Hypothalamus (tissue), 51 donors: ENCODE measurements at places on chromosomes 6 and 20.

GRCh38 chr6:6543181-6543879 lies 45.2 kb upstream of the LY86 start:
- no peak for DNase-seq

DNA sequence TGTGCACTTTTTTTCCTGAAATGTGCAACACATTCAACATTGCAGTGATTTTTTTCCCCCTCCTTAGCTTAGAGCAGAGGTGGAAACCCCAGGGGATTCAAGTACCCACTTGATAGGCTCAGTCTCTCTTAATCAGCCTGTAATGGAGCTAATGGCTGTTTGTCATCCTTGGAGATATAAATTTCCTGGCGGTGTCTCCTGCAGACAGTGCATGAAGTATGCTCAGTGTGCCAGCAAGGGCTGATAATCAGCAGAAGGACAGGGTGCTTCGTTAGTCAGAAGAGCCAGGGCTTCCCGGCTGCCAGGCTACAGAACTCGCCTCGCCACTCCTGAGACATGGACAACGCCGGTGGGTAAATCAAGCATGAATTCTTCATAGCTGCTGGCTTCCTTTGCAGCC lies 69.8 kb upstream of the PHACTR2 start:
- no peak for DNase-seq

DNA sequence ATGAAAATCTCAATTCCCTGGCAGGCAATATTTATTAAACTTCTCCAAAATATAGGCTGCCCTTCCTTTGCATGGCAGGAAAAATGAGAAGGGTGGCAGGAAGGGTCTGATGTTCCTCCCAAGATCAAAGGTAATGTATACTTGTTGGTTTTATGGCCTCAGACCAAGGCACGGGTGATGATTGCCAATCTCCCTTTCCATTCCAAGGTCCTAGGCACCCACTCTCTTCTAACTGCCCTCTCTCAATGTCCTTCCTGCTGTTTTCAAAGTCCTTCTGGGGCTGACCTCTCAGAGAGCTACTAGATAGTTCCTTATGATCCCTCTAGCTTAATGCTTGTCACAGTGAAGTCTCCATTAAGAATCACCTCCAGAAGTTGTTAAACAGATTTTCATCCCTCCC lies 15.6 kb upstream of the JAG1 start:
- no peak for DNase-seq

DNA sequence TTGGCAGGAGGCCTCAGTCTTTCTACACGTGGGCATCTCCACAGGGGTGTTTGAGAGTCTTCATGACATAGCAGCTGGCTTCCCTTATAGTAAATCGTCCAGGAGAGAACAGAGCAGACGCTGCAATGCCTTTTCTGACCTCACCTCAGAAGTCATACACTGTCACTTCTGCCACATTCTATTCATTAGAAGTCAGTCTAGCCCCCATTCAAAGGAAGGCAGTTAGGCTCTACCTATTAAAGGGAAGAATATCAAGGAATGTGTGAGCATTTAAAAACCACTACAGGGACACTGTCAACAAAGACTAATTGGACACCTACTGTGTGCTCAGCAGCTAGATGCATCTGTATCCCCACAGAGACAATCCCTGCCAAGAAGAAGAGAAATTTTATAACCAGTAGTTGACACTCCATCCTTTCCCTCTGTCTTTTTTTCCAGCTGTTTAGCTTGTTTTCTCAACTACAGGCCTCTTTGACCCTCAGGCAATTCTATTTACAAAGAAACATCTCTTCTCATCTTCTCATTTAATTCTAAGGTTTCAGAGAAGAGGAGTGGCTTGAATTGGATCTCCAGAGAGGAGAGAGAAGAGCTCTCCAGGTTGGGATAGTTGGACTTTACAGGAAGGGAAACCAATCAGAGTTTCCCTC lies 18.6 kb downstream of the ARMC12 start:
- no peak for DNase-seq

- DNase-seq = no peak
Measured at GRCh38 chr6:113011389-113011788, 664.3 kb downstream of the RFPL4B start.

DNA sequence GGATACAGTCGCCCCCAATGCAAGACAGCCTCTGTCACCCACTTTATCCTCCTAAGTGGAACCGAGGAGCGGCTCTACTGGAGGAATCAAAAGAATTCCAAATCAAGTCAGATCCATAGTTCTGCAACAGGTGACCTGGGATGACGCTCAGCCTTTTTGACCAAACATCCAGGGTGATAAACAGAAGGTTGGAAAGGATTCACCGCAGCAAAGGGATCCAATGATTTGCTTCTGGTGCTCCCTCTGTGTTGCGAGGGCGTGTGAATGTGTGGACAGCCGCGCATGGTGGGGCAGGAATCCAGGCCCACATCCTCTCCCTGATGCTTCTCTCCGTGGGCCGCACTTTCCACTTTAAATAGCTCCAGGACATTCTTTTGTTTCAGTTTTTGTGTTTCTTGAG lies 116.8 kb upstream of the CDH4 start:
- no peak for DNase-seq

DNA sequence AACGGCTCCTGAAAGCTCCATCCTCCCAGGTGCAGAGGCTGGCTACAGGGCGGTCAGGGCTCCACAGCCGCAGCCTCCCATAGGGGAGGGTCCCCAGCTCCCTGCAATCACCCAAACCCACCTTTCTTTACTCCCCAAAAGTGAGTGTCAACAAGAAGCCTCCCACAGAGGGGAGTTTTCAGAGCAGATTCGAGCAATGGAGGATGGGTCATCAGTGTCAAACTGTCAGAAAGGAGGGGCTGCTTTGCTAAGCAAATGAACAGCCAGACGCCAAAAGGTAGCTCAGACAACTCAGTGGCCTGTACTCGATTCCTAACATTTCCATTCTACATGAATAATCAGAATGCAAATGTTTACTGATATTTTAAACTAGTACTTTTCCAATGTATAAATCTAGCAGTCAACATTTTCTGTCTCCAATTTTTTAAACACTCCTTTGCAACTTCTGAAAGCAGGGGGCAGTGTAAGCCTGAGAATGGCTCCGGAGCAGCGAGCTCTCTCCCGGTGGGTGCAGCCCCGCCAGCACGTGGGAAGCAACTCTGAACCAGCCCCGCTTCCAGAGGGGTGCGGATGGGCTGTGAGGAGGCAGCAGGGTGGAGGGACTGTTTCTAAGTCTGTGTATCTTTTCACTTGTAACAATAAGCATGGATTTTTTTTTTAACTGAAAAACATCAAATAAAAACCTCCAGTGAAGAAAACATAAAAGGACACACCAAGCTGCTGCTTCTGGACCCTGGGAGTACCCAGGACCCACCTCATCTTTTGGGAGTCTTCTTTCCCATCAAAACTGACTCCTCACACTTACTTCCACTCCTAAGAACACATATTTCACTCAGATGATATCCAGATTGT lies 54.9 kb downstream of the TAF4 start:
- no peak for DNase-seq

DNA sequence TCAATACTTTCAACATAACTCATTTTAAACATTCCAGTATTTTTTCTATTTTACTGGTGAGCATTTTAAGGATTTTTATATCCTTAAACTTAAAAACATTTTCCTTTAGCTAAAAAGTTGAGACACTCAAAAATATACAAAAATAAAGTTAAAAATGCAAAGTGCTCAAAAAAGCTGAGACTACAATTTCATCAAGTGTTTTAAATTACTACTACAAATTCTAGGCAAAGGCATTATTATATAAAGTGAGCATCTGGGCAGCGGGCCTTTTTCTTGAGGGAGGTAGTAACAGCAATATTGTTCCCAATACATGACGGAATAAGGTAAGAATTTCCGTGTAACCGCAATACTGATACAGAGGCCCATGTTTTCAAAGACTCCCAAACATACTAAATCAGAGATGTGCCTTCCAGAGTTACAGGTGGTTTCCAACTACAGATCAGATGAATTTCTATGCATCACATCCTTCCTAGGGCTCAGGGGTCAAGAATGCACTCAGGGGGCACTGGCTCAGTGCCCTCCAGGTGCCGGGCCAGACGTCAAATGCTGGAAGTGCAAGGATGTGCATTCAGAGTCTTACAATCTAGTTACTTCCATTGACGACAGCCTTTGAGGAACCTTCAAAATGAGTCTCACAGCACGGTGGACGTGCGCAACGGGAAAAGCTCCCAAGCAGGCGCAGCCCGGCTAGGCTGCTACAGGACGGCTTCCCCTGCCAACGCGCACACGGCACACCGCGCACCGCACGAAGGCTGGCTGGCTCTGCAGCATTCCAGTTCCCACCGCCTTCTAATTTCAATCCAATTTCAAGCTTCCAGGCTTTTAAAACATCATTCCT lies 1.7 kb downstream of the PHF10 start:
- DNase-seq = no peak

GRCh38 chr6:16706911-16707783 lies 54.1 kb downstream of the ATXN1 start:
- no peak for DNase-seq

- DNase-seq = no peak
Measured at GRCh38 chr6:89736893-89737292, 82.7 kb downstream of the MDN1 start.

DNA sequence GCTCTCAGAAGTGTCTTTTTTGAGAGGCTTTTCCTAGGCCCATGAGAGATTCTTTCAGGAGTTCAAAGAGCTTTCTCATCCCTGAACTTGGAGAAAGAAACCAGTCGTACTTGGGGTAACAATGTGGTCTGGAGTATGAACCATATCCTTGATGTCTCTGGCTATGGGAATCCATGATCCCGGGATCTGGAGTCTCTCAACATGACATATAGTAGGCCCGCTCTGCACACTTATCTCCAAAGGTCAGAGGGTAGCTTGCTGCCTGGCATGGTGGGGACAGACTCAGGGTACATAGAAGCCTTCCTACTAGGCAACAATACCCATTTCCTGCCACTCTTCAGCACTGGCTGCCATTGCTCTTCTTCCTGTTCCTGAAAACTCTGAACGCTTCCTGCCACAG lies 42.2 kb upstream of the NFATC2 start:
- DNase-seq = no peak

DNA sequence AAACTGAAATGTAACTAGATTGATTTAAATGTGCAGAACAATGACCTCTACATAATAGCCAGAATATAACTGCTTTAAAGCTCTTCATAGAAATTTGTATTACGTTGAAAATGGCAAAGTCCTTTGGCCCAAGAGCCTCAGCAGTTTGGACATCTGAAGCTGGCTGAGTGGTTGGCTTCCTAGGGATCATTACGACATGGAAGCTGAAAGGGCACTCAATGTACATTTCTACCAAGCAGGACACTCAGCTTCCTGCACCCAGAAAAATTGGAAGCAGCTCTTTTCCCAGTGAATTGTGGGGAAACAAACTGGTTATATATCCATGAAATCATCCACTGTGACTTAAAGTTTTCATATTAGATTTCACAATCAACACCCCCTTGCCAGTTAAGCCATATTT lies 40.2 kb upstream of the TNFRSF21 start:
- DNase-seq = no peak

GRCh38 chr20:54502179-54502578 lies 26.8 kb downstream of the DOK5 start:
- no peak for DNase-seq

GRCh38 chr6:36627801-36628246 lies 33.7 kb downstream of the SRSF3 start:
- DNase-seq = no peak

- DNase-seq = no peak
Measured at GRCh38 chr6:45933855-45934254, 81.8 kb downstream of the CLIC5 start.

- DNase-seq = no peak
Measured at GRCh38 chr6:168724669-168725570, 283.9 kb downstream of the SMOC2 start.

DNA sequence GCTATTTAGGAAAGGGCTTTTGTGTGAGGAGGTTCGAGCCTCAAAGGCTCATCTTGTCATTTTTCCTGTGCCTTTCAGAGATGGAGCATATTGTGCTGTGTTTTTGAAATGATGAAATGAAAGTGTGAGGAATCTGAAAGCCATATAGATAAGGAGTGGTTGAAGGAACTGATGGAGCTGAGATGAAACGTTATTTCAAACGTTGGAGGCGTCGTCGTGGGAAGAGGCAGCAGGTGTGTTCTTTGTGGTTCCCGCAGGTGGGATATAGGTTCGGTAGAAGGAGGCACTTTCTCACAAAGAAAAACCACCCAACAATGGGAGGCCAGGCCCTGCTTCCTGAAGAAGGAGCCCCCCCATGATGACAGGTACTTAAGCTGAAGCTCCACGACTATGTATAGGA lies 83.2 kb upstream of the SNAP25 start:
- DNase-seq = no peak

DNA sequence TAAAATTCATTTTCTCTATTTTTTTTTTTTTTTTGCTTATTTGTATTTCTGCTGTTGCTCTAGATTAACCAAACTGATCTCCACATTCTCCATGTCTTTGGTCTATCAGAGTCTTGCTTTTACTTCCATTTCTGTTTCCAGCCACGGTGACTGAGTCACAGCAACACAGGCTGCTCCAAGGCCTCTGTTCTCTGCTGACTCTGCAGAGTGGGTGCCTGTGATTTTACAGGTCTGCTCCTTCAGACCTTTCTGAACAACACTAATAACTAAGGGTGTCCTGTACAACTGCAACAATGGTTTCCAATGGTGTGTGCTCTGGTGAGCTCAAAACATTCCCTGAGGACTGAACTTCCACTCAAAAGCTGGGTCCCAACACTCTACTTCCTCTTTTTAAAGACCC lies 102.3 kb upstream of the BMP2 start:
- no peak for DNase-seq

- DNase-seq = no peak
Measured at GRCh38 chr6:13577926-13578325, 3.5 kb downstream of the SIRT5 start.

- DNase-seq = no peak
Measured at GRCh38 chr20:41137614-41138474, 501 bp downstream of the PLCG1 start.

DNA sequence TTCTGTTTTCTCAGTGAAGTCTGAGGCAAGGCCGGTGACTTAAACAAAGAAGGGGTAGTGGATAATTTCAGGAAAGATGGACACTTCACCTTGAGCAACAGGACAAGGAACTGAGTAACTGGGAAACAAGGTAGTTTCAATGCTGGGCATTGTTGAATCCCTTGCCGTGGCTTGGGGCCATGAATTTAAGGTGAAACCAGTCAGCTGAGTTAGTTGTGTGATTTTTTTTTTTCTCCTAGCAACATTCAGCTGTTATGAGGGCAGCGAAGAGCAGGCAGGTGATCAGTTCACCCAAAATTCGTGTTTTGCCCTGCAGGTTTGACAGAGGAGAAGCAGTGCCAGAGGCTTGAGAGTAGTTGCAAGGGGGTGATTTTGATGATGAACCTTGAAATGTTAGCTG lies 6.8 kb downstream of the BICRAL start:
- no peak for DNase-seq

DNA sequence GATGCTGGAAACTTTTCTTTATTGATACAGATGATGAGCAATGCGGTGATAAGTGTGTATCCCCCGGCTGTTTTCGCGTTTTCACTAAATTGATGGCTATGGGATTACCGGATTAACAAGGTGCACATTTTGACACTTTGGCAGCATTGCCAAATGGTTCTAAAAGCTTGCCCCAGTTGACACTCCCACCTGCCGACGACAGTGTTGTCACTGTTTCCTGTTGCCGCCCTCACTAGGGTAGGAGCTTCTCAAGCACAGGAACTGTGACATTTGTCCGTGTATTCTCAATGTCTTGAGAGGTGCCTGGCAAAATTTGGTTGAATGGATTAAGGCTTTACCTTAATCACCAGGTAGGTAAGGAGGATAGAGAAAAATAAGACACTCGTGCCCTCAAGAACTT lies 9.8 kb upstream of the MAPK13 start:
- no peak for DNase-seq
